Ascending aorta (tissue), 2 donors: ENCODE measurements at places on chromosomes 2 and 18.

DNA sequence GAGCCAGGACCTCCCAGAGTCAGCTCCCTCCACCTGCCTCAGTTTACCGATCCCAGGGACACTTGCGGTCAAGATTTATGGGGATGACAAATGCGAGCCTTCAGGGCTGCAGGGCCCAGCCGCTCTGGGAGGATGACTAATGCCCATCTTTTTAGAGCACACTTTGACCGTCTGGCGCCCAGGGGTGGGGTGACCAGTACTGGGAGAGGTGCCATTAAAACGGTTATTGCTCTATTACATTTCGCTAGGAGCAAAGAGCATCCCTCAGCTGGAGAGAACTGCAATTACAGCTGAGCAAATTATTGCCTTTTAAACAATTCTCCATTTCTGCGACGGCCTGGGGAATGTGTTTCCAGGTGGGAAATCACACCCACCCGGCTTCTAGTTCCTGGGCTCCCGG lies 42.6 kb upstream of the HPCAL1 start:
- no peaks in the 10 kb centered on the region for H3K27me3 ChIP-seq
- DNase-seq = no peak
- H3K4me3 ChIP-seq = no peak overlapping the region
- H3K36me3 ChIP-seq = no peaks in the 10 kb centered on the region
- H3K27ac ChIP-seq = no peak overlapping the region

DNA sequence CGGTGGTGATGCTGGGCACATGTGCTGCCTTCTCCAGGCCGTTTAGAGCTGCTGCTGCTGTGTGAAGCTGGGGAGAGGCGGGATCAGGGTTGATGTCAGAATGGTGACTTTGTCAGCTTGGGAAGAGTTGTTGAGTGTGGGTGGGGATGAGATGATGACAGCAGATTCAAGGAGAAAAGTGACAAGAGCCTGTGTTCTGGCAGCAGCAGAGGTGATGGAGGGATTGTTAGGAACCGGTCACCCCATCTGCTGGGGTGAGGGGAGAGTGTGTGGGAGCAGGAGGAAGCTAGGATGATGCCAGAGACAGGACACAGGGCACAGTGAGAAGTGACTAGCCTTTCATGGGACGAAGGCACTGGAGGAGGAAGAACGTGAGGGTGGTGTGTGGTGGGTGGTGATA lies 345.5 kb downstream of the RNF144A start:
- H3K27me3 ChIP-seq = no peaks in the 10 kb centered on the region
- H3K4me1 ChIP-seq = no peaks in the 10 kb centered on the region
- no peak overlapping the region for H3K4me3 ChIP-seq
- no peaks in the 10 kb centered on the region for H3K36me3 ChIP-seq

- DNase-seq = no peak
- no peaks in the 10 kb centered on the region for H3K27me3 ChIP-seq
These were observed 222.1 kb downstream of the MTX2 start for GRCh38 chr2:176491172-176491904.

DNA sequence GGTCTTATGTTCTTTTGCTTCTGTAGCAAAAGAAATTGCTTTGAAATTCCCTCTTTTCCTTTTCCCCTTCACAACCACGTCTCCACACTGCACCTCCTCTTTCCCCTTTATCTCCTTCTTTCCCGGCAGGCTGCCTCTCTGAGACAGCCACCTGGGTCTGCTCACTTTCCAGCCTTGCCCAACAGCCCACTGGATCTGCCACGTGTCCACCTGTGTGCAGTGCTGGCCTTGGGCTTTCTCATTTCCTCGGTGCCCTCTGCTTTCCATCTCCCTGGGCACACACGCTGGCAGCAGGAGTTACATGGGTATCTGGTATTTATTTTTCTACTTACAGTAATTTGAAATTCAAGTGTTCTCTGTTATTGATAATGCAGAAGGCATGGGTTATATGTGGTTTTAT lies 213.4 kb upstream of the LYPD1 start:
- no peak overlapping the region for H3K27ac ChIP-seq
- no peak for DNase-seq
- H3K4me1 ChIP-seq = no peaks in the 10 kb centered on the region
- no peaks in the 10 kb centered on the region for H3K36me3 ChIP-seq
- no peak overlapping the region for H3K4me3 ChIP-seq

GRCh38 chr18:492451-492850 lies 8.1 kb downstream of the COLEC12 start:
- H3K4me1 ChIP-seq = no peaks in the 10 kb centered on the region
- no peak for DNase-seq
- no peaks in the 10 kb centered on the region for H3K36me3 ChIP-seq
- no peak overlapping the region for H3K27ac ChIP-seq
